Glutamatergic neuron (in vitro differentiated cells): ENCODE measurements at places on chromosomes 7 and 10. TPM values are rescaled to one million over a fixed set of nuclear protein-coding genes. Genes with fewer than 3 reads are reported as not detected.

Gene LRRC18
- total RNA-seq, result not detected

Gene CXCL12
- 2.2 TPM for total RNA-seq

Gene FAS
- 0.69 TPM for total RNA-seq

Gene C10orf62
- total RNA-seq, result not detected

Gene CPXM2
- total RNA-seq, result not detected

Gene ZNF273
- 9.6 TPM for total RNA-seq

- H3K27ac ChIP-seq, result no peak overlapping the region
- H3K36me3 ChIP-seq, result no peaks in the 10 kb centered on the region
- DNase-seq, result no peak
- no peaks in the 10 kb centered on the region for H3K4me1 ChIP-seq
Measured at GRCh38 chr10:68106656-68107055, 2.6 kb upstream of the MYPN start.

DNA sequence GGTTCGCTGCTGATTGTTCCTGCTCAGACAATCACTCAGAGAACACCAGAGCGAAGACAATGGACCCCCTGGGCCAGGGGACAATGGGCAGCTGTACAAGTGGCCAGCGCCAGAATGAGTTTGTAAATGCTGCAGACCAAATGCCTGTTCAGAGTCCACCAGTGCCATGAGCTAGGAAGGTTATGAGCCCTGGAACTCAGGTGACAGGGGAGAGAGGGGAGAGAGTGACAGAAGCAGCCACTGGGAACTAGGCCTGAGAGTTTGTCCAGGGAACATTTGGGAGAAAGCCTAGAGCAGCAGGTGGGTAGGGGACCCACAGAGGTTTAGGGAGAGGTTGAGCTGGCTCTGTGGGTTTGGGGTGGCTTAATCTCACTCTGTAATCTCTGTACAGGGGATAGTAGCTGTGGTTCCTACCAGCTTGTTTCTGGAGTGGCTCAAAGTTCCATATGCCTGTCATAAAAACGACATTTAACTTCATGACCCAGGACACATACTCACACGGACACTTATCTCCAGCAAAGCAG is 60.4 kb downstream of the C10orf105 start:
- H3K36me3 ChIP-seq, result no peaks in the 10 kb centered on the region
- no peak for DNase-seq
- no peak overlapping the region for H3K27ac ChIP-seq
- H3K4me1 ChIP-seq, result peaks cover 14% of the 10 kb centered on the region
- H3K27me3 ChIP-seq, result peaks cover 6% of the 10 kb centered on the region

DNA sequence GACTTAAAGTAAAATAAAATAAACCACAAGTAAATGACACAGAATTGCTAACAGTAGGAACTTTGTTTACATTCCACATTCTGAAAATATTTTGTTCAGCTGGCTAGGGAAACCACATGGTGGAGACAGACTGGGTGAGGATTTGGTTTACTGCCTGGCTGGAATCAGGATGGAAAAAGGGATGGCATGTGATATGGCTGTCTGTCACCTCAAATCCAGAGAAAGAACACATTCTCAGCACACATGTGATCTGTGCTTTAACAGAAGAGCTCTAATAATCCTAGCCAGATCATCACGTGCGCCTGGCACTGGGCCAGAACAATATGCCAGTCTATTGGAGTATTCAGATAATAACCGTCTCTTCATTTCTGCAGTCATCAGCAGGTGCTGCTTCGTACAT is 90.9 kb upstream of the PIP4K2A start:
- H3K4me3 ChIP-seq, result no peak overlapping the region
- H3K27me3 ChIP-seq, result no peaks in the 10 kb centered on the region
- H3K27ac ChIP-seq, result no peak overlapping the region
- H3K4me1 ChIP-seq, result no peaks in the 10 kb centered on the region
- DNase-seq, result no peak
- H3K36me3 ChIP-seq, result no peaks in the 10 kb centered on the region

DNA sequence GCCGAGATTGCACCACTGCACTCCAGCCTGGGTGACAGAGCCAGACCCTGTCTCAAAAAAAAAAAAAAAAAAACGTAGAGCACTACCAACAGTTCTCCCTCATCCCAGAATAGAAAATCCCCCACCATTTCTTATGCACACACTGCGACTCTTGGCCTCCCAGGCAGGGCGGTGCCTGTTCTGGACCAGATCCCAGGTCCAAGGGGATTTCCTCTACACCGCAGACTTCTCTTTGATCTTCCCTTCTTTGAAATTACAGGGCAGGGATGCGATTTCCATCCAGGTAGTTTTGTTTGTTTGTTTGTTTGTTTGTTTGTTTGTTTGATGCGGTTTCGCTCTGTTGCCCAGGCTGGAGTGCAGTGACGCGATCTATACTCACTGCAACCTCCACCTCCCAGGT is 91.8 kb downstream of the SEPTIN14 start:
- H3K27me3 ChIP-seq, result no peaks in the 10 kb centered on the region
- DNase-seq, result no peak
- no peaks in the 10 kb centered on the region for H3K4me1 ChIP-seq
- no peak overlapping the region for H3K27ac ChIP-seq

DNA sequence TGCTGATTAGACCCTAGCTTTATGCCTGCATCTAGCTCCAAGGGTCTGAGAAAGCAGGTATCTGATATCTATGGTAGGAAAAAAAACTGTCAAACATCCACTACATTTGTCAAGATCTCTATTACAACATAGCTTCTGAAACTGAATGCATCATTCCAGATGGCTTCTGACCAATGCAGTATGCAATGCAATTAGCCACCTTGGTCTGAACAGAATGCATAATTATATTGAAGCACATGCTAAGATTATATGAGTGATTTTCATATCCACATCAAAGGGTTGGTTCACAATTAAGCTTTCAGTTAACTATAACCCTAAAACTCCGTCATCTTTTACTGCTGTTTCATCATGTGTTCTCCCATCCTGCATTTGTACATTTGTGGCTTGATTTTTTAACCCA is 271.4 kb downstream of the POLR1F start:
- no peaks in the 10 kb centered on the region for H3K36me3 ChIP-seq
- H3K4me1 ChIP-seq, result no peaks in the 10 kb centered on the region
- DNase-seq, result no peak
- no peak overlapping the region for H3K27ac ChIP-seq
- no peaks in the 10 kb centered on the region for H3K27me3 ChIP-seq

GRCh38 chr10:80411681-80412220 is 3.4 kb downstream of the PRXL2A start:
- H3K36me3 ChIP-seq, result peaks cover 4% of the 10 kb centered on the region
- no peak overlapping the region for H3K4me3 ChIP-seq
- no peak overlapping the region for H3K27ac ChIP-seq
- no peak for DNase-seq
- H3K27me3 ChIP-seq, result peaks cover 7% of the 10 kb centered on the region

DNA sequence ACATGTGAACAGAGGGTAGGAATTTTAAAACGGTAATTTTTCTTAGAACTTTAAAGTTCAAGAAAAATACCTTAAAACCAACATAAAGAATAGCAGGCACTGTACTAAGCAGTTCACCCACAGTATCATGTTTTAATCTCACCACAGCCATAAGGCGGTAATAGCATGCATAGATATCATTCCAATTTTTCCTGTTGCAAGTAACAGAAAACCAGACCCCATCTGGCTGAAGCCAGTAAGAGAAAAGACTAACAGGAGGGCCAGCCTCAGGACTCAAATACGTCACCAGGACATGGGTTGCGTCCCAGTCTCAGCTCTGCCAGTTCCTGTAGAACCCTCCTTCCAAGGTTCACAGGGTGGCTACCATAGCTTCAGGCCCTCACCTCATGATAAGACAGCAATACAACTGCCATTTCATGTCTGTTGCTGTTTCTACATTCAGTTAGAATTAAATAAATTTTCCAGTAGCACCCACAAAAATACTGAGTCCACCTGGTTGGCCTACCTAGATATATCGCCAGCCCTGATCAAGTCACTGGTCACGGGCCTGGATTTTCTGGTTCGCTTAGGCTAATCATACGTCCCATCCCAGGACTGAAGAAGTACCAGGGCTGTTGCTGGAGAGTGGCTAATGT is 2.0 kb upstream of the RNF32 start:
- peaks cover 6% of the 10 kb centered on the region for H3K36me3 ChIP-seq
- peaks cover 9% of the 10 kb centered on the region for H3K27me3 ChIP-seq

- no peaks in the 10 kb centered on the region for H3K27me3 ChIP-seq
- DNase-seq, result no peak
- peaks cover 13% of the 10 kb centered on the region for H3K4me1 ChIP-seq
- H3K36me3 ChIP-seq, result no peaks in the 10 kb centered on the region
Measured at GRCh38 chr10:67669978-67670377, 26.0 kb downstream of the CTNNA3 start.

DNA sequence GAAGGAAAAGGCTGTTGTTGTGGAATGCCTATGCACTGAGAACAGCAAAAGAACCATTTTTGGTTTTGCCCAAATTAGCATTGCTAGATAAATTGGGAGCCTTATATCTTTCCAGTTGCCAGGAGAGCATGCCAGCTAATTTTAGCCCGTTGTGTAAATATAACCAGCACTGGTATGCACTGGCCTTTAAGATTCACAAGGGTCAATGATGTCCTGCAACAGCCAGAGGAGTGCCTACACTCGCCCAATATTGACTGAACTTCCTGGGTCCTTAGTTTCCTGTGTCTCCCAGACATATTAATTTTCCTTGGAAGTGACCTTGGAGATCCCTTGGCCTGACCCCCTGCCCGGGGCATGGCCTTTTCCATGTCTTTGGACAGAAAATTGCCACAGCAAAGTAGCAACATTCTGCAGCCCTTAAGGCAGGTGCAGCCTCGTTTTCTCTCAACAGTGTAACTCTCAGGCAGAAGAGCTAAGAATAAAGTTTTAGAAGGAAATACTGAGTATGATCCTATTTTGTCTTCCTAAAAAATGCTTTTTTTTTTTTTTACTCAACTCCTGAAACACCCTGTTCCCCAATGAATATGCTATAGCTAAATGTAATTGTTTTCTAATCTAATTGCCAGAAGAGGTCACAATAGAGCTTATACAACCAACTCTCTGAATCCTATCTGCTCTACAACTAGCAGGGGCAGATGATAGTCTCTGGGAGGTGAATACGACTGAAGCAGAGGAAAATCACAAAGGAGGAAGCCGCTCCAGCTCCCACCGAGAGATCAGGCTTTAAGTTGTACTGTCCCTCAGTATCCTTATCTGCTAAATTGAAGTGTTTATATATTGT is 131.9 kb upstream of the PCGF5 start:
- H3K4me1 ChIP-seq, result no peaks in the 10 kb centered on the region
- H3K36me3 ChIP-seq, result no peaks in the 10 kb centered on the region
- H3K4me3 ChIP-seq, result no peak overlapping the region
- H3K27ac ChIP-seq, result no peak overlapping the region
- DNase-seq, result no peak

DNA sequence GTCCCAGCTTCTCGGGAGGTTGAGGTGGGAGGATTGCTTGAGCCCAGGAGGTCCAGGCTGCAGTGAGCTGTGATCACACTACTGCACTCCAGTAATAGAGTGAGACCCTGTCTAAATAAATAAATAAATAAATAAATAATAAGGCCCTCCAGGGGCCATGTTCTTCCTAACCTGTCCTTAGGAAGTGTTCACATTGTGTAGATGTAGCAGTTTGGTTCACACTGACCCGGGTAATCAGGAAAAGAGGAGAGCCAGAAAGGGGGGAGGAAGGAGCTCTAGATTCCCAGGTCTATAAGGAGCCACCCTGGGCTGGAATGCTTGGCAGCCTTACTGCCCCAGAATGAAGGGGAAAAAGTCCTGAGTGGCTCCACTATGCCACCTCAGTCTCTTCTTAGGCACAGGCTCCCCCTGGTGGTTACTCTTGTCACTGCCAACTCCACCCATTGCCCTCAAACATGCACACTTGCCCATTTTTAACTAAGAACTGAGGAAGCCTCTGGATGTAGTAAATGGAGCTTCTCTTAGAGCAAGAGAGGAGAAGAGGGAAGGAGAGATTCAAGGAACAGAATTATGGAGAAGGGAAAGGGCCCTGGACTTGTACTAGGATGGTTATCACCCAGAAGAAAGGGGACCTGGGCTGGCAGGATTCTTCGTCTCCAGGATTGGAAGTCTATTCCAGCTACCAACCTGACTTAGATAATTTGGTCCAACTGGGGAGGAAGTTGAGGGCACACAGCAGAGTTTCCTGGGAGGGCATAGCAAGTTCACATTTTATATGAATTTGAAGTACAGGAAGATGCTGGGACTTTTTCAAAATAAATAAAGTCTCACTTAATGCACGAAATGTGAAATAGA is 7.8 kb downstream of the HPS6 start:
- H3K36me3 ChIP-seq, result no peaks in the 10 kb centered on the region
- no peak overlapping the region for H3K4me3 ChIP-seq
- peak; percentile 87 for DNase-seq
- H3K27ac ChIP-seq, result no peak overlapping the region
- peaks cover 5% of the 10 kb centered on the region for H3K4me1 ChIP-seq

DNA sequence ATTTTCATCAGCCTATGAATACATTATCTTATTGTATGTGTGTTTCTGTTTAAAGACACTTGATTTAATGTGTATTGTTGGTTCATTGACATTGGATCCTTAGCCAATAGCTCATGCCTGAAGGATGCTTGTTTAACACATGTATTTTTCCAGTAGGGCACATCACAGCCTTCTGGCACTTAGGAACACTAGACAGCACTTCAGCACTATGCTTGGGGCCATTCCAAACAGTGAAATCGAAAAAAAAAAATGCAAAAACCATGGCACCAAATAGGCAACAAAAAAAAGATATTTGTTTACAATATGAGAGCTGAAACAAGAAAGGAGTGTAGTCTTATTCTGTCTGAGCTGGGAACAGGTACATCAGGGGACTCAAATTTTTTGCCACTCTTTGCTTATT is 262.8 kb downstream of the SLC25A13 start:
- no peaks in the 10 kb centered on the region for H3K36me3 ChIP-seq
- no peak overlapping the region for H3K4me3 ChIP-seq
- no peak overlapping the region for H3K27ac ChIP-seq
- no peak for DNase-seq
- no peaks in the 10 kb centered on the region for H3K4me1 ChIP-seq

GRCh38 chr10:43117777-43118583 is 20.3 kb upstream of the CSGALNACT2 start:
- H3K4me1 ChIP-seq, result peaks cover 17% of the 10 kb centered on the region
- peaks cover 7% of the 10 kb centered on the region for H3K27me3 ChIP-seq
- no peak for DNase-seq
- H3K4me3 ChIP-seq, result no peak overlapping the region

DNA sequence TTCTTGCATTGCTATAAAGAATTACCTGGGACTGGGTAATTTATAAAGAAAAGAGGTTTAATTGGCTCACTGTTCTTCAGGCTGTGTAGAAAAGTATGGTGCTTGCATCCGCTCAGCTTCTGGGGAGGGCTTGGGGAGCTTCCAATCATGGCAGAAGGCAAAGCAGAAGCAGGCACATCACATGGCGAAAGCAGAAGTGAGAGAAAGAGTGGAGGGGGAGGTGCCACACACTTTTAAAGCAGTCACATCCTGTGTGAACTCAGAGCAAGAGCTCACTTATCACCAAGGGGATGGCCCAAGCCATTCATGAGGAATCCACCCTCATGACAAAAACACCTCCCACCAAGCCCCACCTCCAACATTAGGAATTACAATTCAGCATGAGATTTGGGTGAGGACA is 303.5 kb downstream of the OTUD1 start:
- no peak for DNase-seq
- no peak overlapping the region for H3K27ac ChIP-seq
- no peaks in the 10 kb centered on the region for H3K36me3 ChIP-seq
- H3K4me3 ChIP-seq, result no peak overlapping the region
- H3K27me3 ChIP-seq, result peaks cover 3% of the 10 kb centered on the region
